ENCODE measurements at places on chromosomes 6 and 20.

DNA sequence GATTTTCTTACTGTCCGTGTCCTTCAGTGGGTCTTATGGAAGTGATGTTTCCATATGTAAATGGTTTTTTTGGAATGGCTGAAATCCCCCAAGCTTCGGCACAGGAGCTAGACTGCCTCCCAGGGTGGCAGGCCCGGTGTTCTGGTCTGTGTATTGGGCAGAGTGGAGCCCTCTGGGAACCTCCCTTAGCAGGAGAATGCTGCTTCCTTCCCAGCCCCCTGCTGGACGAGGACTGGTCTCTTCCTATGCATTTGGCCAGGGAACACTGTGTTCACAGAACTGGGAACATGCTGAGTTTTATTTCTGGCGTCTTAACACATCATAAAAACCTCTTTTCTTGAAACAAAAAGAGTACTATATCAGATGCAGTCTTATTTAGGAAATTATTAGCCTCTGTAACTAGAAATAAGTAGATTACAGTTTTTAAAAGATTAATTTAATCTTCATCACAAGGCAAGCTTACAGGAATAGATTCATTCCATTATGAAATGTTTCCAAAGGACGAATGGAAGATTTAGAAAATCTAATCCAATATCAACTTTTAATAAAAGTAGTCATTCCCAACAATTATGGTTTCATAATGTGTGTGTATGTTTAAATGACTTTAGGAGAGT is 56.6 kb downstream of the SYTL3 start:
- DNase-seq, result no peak
- no peak overlapping the region for H3K4me3 ChIP-seq
- H3K27ac ChIP-seq, result peak overlapping the region; percentile 58
- H3K36me3 ChIP-seq, result no peaks in the 10 kb centered on the region
- no peaks in the 10 kb centered on the region for H3K27me3 ChIP-seq

DNA sequence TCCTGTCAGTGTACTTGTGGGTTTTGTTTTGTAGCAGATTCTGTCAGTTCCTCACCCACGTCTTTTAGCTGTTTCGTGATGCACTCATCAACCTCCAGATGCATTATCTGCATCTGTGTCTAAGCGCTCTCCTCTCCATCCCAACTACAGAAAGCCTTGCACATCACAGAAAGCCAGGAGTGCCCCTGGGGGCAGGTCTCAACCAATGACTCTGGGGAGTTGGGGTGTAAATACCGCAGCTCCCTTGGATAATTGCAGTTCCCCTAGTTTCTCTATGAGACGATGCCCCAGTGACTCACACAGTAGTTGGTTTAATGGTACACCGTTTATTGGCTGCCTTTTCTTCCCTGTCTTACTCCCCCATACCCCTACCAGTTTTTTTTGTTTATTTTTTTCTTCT is 158.1 kb downstream of the SOX4 start:
- no peaks in the 10 kb centered on the region for H3K27me3 ChIP-seq
- peaks cover 26% of the 10 kb centered on the region for H3K4me1 ChIP-seq
- H3K4me3 ChIP-seq, result no peak overlapping the region
- H3K27ac ChIP-seq, result no peak overlapping the region
- DNase-seq, result no peak
- H3K36me3 ChIP-seq, result no peaks in the 10 kb centered on the region

DNA sequence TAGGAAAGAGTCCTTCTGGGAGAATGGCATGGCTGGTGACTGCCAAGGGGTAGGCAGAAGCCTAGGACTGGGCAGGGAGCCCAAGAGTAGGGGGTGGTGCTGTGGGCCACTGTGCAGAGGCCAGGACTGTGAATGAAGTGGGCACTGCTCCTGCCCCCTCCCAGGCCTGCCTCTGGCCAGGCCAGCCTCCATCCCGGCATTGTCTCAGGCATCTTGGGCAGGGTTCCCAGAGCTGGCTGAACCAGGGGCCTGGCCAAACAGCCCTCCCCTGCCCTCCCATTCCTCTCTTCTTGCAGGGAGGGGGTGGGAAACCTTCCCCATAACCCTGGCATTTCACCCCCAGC is 81.6 kb downstream of the MRPL14 start:
- H3K27me3 ChIP-seq, result no peaks in the 10 kb centered on the region
- no peak overlapping the region for H3K27ac ChIP-seq
- no peak for DNase-seq
- peaks cover 35% of the 10 kb centered on the region for H3K4me1 ChIP-seq
- no peaks in the 10 kb centered on the region for H3K36me3 ChIP-seq
- no peak overlapping the region for H3K4me3 ChIP-seq

GRCh38 chr6:121748850-121749249 is 313.4 kb downstream of the GJA1 start:
- H3K27me3 ChIP-seq, result no peaks in the 10 kb centered on the region
- H3K4me3 ChIP-seq, result no peak overlapping the region
- no peaks in the 10 kb centered on the region for H3K4me1 ChIP-seq
- H3K36me3 ChIP-seq, result peaks cover 3% of the 10 kb centered on the region
- no peak overlapping the region for H3K27ac ChIP-seq

GRCh38 chr6:36727505-36728021 is 29.9 kb downstream of the RAB44 start:
- H3K4me1 ChIP-seq, result peaks cover 8% of the 10 kb centered on the region
- no peaks in the 10 kb centered on the region for H3K27me3 ChIP-seq
- H3K36me3 ChIP-seq, result no peaks in the 10 kb centered on the region
- no peak overlapping the region for H3K27ac ChIP-seq

GRCh38 chr6:138787138-138787537 is 8.7 kb upstream of the ECT2L start:
- H3K27me3 ChIP-seq, result no peaks in the 10 kb centered on the region
- H3K4me3 ChIP-seq, result no peak overlapping the region
- H3K4me1 ChIP-seq, result no peaks in the 10 kb centered on the region
- no peak for DNase-seq
- H3K36me3 ChIP-seq, result peaks cover 28% of the 10 kb centered on the region
- H3K27ac ChIP-seq, result no peak overlapping the region

DNA sequence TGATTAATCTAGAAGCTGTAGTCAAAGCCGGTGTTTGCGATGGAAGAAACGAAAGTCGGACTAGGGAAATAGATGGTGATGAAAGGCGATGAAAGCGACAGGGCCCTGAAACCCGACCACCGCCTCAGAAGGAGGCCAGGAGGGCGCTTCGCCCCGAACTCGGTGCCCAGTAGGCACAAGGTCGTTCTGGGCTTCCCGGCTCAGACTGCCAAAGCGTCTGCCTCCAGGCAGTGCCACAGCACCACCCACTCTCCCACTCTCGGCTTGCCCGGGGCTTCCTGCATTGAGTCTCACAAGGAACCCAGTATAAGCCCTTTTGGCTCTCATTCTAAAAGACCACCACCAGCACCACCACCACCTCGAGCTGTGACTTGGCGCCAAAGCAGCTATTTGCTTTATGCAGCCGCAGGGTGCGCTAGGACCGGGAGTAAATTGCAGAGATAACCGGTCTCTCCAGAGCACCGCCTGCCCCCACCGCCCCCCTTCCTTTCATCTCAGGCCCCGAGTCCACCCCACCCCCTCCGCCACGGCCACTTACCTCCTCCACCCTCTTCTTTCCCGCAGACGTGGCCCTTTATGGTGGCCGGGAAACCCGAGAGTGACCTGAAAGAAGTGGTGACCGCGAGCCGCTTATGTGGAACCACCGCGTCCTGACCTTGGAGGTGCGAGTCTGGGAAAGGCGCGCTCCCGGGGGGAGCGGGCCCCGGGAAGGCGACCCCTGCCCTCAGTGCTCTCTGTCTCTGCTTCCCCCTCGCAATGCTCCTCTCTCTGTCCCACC is 2.4 kb downstream of the TCF21 start:
- H3K27me3 ChIP-seq, result peaks cover 94% of the 10 kb centered on the region
- no peak overlapping the region for H3K27ac ChIP-seq
- peak overlapping the region; percentile 29 for H3K4me3 ChIP-seq
- no peak for DNase-seq
- H3K4me1 ChIP-seq, result peaks cover 38% of the 10 kb centered on the region

GRCh38 chr6:167697316-167697715 is 129.4 kb upstream of the AFDN start:
- peaks cover 23% of the 10 kb centered on the region for H3K4me1 ChIP-seq
- H3K27me3 ChIP-seq, result no peaks in the 10 kb centered on the region
- no peak overlapping the region for H3K27ac ChIP-seq
- no peaks in the 10 kb centered on the region for H3K36me3 ChIP-seq

Data from osteocyte (in vitro differentiated cells).